ENCODE measurements at places on chromosomes 4 and X. TPM values are rescaled to one million over a fixed set of nuclear protein-coding genes. Genes with fewer than 3 reads are reported as not detected.

- DNase-seq, result no peak
Measured at GRCh38 chrX:44536198-44536597, 6.5 kb downstream of the FUNDC1 start.

FAAH2 gene
- 9.8 TPM for total RNA-seq

GRCh38 chr4:26052663-26053541 lies 138.9 kb downstream of the SMIM20 start:
- DNase-seq, result no peak

IL3RA gene
- total RNA-seq, result not detected

DNA sequence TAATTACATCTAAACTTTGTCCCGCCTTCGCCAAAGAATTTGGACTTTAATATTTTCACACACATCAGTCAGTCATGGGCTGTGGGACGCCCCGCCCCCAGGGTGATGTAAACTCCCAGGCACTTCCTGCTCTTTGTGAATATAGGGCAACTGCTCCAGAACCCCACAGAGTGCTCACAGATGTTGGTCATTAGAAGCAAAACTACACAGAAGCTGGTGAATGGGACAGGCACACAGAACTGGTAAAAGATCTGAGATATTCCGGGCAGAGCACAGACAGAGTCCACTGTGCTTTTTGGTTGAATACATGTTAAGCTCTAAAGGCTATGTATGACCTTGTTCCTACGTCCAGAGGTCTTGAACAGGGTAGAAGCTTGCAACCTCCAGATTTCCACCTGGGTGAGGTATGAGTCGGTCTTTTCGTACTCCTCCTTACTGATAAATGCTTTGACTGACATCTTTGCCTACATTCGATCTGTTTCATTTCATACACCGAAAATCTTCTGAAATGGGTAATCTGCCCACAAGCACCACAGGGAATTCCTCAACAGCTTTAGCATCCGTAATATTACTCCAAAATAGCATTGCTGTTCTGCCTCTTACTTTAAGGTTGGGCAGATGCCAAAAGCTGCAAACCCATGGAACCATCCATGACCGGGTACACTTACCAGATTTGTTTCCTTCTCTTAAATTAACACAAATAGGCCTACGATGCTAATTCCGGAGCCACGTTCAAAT lies 144.6 kb downstream of the AMELX start:
- DNase-seq, result no peak

GRCh38 chr4:33941854-33942253 lies 2302.5 kb downstream of the ARAP2 start:
- no peak for DNase-seq

DNA sequence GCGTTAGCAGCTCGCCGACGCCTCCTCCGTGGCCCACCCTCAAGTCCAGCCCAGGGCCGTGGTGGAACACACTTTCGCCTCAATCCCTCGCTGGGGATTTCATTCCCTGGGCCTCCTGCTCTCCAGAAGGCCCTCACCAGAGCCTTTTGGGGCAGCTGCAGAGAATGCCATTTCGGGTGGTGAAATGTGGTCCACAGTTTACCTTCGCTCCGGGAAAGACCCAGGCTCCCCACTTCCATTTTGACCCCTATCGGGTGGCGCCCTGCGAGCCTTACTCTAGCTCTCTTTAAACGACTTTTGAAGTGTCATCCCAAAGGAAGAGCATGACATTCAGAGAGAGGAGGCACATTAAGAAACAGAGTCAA lies 496 bp downstream of the SH2D1A start:
- DNase-seq, result no peak

SSX1 gene
- not detected for total RNA-seq

NCBP2L gene
- total RNA-seq, result not detected

INPP4B gene
- total RNA-seq, result 3.4 TPM

SPOCK3 gene
- total RNA-seq, result 1.3 TPM

GRCh38 chrX:63930140-63930539 lies 145.1 kb upstream of the ARHGEF9 start:
- no peak for DNase-seq

GBA3 gene
- 0.44 TPM for total RNA-seq

DNA sequence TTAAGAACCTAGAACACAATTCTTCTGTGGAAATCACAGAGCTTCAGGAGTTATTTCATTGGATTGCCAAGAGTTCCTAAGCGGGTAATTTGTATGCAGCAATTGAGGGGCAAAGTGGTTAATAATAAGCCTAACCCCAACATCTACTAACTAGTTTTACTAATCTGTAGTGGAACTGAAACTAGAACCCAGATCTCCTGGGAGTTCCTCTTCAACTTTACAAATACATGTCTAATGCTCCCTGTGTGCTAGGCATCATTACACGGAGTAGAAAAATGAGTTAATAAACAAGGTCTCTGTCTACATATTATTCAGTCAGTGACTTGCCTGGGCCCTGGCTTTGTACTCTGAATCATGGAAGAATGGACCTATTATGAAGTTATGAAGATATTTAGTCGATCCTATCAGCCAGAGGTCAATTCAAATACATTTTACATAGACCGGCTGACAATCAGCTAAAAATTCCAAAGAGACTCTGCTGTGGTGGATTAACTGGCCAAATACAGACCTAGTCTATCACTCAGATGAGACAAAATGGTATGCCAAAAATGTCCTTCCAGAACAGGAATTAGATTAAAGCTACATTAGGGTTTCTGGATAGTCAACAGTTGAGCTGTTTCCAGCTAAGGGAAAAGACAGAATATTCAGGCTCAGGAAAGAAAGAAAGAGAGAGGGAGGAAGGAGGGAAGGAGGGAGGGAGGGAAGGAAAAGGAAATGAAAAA lies 326.0 kb downstream of the FBXW7 start:
- no peak for DNase-seq

GRCh38 chr4:150821641-150822040 lies 193.4 kb downstream of the LRBA start:
- no peak for DNase-seq

GRCh38 chr4:165016971-165017370 lies 14.8 kb upstream of the TRIM60 start:
- no peak for DNase-seq

GRCh38 chr4:96186593-96186992 lies 346.7 kb downstream of the PDHA2 start:
- no peak for DNase-seq

DNA sequence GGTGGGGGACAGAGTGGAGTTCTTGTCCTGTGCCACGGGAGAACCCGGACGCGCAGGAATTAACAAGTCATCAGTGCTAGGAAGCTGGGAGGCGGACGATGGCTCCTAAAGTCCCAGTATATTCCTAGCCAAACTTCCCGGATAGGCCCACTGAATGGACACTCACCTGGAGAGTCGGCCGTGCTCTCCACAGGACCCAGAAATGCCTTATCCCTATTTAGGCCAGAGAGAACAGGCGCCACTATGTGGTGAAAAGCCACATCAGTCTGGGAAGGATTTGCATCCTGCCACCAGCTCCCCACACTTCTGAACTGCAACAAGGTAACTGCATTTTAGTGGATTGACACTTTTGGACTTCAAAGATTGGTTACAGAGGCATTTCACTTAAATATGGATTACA lies 1.1 kb downstream of the CFAP299 start:
- no peak for DNase-seq

Data from progenitor cell of endocrine pancreas (in vitro differentiated cells).